ENCODE measurements at places on chromosomes 11 and 22.

GRCh38 chr22:39988386-39989114 is 6.2 kb upstream of the FAM83F start:
- no peak for DNase-seq

- DNase-seq, result no peak
These were observed 13.6 kb upstream of the PHOX2A start for GRCh38 chr11:72257570-72257969.

- no peak for DNase-seq
These were observed 28.8 kb downstream of the NRXN2 start for GRCh38 chr11:64694026-64694755.

- DNase-seq, result peak; percentile 11
These were observed 163.4 kb upstream of the NCAM1 start for GRCh38 chr11:112797648-112798293.

- no peak for DNase-seq
These were observed 59.3 kb downstream of the RAB30 start for GRCh38 chr11:83012168-83013067.

- no peak for DNase-seq
These were observed 111.6 kb downstream of the NTM start for GRCh38 chr11:131481971-131482370.

DNA sequence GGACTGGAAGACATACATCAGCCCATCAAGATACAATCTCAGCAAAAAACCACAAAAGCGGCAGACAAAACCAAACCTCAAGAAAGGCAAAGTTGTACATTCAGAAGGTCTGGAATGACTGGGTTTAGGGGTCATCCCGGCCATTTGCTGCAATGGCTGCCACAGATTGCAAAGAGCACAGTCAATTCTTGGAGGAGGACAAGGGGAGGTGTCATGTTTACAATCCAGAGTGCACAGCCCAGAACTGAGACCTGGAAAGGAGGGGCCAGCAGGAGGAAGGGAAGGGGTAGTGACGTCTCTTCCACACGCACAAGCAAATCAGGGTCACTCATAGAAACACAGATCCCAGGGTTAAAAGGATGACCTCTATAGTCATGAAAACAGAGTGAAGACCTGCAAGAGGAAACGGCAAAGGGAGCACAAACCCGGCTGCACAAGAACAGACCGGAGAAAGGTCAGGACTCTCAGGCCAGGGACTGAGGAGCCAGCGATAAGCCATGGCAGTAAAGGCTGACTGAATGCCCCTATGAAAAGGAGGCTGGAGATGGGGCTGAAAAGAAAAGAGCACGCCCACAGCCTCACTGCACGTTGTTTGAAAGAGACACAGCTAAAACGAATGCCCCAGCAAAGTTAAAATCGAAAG is 18.2 kb upstream of the MUC5AC start:
- DNase-seq, result no peak

DNA sequence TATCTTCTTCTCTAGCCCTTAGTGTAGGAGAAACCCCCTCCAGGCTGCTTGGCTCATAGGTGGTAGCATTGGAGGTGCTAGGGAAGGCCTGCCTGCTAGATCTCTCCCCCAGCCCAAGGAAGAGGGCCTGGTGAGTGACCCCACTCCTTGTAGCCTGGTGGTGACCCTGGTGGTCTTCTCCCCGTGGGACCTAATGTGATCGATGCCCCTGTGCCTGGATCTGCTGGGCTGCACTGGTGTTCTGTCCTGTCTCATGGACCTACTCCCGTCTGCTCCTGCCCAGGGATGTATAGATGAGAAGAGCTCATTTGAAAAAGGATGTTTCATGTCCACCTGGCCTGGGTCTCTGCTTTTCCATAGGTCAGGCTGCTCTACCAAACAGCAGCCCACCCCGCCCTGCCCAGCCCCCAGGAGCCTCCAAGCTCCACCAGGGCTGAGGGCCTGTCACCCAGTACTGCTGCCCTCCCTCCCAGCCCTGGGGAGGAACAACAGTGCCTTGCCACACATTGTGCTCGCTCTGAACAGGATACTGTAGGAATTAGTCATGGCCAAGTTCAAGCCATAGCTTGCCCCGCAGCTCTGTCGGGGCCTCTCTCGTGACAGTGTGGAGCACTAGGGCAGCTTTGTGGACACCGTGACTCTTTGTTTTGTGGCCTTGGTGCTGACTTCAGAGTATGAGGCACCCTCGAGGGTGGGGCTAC is 19.7 kb downstream of the SLC37A2 start:
- no peak for DNase-seq

- DNase-seq, result no peak
These were observed 106.1 kb upstream of the PLET1 start for GRCh38 chr11:112366777-112367176.

DNA sequence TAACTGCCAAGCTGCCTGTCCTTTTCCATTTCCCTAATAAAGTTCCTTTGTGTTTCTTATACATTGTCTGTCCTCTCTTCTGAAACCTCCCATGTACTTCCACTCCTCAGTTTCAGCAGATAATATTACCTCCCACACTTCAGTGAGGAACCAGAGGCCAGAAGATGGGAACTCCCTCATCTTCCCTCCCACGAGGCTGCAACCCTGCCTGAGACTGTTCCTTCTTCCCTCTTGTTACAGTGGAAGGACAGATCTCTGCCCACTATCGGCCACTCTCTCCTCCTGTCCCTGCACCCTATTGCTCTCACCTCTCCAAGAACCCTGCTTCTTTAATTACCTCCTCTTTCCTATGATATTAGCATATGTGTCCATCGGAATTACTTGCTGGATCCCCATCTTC is 38.1 kb upstream of the SWAP70 start:
- DNase-seq, result no peak

DNA sequence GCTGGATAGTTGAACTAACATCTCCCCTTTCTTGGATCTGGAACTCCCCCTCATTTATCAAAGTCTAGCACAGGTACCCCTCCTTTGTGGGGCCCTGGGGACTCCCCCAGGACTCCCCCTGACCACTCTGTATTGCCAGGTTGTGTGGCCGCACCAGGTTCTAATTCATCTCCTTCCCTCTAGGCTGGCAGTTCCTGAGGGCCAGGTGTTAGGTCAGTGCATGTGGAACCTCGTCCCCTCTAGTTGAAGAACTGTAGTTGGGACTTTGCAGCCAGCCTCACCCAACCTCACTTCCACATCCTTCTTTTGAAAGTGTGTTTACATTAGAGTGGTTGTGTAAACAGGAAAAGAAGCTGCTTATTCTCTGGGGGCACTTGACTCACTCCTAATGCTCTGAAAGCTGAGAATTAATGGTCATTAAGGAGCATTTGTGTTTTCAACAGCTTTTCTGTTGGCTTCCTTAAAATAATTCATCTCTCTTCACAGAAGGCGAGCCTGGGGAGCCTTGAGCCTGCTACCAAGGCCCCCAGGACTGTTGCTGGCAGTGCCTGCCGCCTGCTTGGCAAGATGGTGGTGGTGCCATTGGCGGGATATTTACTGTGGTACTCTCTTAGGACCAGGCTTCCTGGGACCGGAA is 11.8 kb downstream of the UPB1 start:
- no peak for DNase-seq

- no peak for DNase-seq
These were observed 30.3 kb downstream of the TPCN2 start for GRCh38 chr11:69078930-69079605.

- DNase-seq, result peak; percentile 13
These were observed 3.4 kb upstream of the SCUBE1 start for GRCh38 chr22:43346521-43346929.

DNA sequence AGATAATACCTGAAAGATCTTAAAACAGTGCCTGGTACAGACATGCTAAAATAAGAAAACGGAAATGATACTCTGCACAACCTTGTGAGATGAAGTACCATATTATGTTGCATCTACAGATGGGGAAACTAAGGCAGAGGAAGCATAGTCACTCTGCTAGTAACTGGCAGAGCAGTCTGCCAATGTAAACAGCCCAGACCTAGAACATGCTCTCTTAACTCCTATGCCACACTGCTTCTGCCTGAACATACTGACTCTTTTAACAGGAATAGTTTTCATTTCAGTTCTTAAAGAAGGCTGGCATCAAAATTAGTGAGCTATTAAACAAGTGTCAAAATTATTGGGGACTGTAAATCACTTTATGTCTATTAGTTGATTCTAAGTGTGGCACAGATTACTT is 99.9 kb downstream of the CD44 start:
- DNase-seq, result no peak

DNA sequence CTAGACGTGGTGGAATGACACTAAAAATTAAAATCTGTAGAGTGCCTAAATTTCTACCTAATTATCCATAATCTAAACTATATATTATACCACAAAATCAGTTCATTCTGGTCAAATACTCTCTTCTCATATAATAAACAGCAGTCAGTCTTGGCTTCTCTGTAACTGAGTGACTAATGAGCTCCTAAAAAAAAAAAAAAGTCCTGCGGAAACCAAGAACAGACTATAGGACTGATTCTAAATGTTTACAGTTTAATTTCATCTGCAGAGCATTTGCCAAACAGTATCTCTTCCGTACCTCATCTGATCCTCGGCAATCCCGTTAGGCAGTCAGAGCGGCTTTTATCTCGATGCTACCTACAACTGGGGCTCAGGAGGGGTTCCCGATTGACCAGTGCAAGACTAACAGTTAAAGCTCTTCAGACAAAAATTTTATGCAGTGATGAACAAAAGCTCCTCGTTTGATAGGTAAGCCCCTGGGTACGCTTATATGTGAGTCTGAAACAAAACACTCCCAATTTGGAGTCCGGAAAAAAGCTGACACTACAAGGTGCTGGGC is 686 bp downstream of the KIF18A start:
- no peak for DNase-seq

- no peak for DNase-seq
These were observed 9.4 kb downstream of the PLAAT2 start for GRCh38 chr11:63553759-63554158.

- DNase-seq, result no peak
These were observed 161.5 kb downstream of the CACNA1I start for GRCh38 chr22:39731881-39732555.

- DNase-seq, result no peak
These were observed 2.4 kb upstream of the SLC15A3 start for GRCh38 chr11:60954421-60954820.

GRCh38 chr11:105862736-105863367 is 159.2 kb downstream of the MSANTD4 start:
- DNase-seq, result no peak

GRCh38 chr22:35664955-35665587 is 16.8 kb downstream of the APOL6 start:
- DNase-seq, result no peak

DNA sequence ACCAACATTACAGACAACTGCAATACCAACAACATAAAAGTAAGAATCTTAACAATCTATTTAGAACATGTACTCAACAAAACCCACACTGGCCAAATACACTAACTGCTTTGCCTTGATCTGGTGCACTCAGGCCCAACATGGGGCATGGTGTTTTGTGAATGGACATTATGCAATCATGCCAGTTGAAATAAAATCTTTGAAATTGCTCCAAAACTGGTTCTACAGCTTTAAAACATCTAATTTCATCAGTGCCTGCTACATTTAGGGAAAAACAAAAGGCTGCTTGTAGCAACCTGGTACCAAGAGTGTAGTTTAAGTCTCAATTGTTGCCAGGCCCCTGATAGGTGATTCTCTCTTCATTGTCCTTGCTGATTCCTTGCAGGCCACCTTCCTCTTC is 3.3 kb upstream of the CTR9 start:
- DNase-seq, result no peak

- no peak for DNase-seq
These were observed 577 bp upstream of the DKK3 start for GRCh38 chr11:12008790-12009616.

- DNase-seq, result no peak
These were observed 155.7 kb downstream of the BBOX1 start for GRCh38 chr11:27196203-27196897.

DNA sequence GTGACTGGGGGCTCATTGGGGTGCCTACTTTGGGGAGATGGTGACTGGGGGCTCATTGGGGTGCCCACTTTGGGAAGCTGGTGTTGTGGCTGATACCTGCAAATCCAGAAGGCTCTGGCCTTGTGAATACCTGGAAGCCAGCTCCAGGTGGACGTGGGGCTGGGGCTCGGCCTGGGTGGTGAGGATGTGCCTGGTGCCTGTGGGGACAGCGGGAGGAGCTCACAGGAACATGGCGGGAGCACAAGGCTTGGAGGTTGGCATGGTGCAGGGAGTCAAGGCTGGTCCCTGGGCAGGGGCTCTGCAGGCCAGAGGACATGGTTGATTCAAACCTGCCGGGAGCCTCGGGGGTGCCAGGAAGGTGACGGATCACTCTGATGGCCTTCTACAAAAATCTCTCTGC is 1165.7 kb downstream of the BRD1 start:
- DNase-seq, result no peak

DNA sequence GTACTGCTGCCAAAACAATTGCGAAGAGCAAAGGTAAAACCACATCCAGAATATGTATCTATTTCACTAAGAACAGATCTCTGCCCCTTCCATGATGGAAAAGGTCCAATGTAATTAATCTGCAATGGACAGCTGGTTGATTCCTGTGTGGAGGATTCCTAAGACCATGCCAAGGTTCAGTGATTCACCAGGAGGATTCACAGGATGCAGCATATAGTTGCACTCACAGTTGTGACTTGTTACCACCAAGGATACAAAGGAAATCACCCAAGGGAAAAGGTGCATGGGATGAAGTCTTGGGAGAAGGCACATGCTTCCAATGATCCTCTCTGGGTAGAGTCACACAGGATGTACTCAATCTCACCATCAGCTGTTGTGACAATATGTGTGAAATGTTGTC is 35.1 kb upstream of the CUL5 start:
- DNase-seq, result no peak

DNA sequence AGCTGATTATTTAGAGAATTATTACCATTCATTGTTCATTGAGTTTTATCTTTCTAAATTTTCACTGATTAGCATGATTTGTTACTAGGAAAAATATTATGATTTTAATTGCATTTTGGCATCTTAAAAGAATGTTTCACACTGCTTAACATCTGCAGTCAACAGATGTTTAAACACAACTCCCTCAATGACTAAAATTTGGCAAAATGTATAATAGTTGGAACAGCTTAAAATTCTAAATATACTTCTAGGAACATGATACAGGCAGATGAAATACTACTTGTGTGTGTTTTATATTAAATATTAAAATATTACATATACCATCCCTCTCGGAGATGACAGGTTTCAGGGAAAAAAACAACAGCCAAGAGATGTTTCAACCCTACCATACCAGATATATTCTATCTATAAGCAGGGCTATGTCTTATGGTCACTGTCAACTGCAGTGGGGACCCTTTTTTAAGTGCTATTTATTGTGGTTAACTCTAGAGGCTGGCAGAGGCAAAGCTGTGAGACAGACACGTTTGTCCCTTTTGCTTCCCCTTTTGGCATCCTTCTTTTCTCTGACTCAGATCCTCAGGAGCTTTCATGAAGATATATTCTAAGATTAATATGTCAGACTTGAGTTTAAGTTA is 81.9 kb downstream of the BDNF start:
- DNase-seq, result no peak

All from stimulated activated CD8-positive, alpha-beta memory T cell treated with anti-CD3 and anti-CD28 coated beads, Interleukin-4, amount 100 ng/mL, for 1 hour (primary cell).